Stimulated activated naive CD4-positive, alpha-beta T cell (primary cell): ENCODE measurements at places on chromosomes 1 and 21.

- DNase-seq = no peak
Observed at GRCh38 chr1:164703960-164704411, 145.0 kb downstream of the PBX1 start.

GRCh38 chr1:25642574-25643108 lies 26.1 kb downstream of the MAN1C1 start:
- peak; percentile 83 for DNase-seq

GRCh38 chr1:187032316-187032981 lies 203.7 kb downstream of the PLA2G4A start:
- no peak for DNase-seq

DNA sequence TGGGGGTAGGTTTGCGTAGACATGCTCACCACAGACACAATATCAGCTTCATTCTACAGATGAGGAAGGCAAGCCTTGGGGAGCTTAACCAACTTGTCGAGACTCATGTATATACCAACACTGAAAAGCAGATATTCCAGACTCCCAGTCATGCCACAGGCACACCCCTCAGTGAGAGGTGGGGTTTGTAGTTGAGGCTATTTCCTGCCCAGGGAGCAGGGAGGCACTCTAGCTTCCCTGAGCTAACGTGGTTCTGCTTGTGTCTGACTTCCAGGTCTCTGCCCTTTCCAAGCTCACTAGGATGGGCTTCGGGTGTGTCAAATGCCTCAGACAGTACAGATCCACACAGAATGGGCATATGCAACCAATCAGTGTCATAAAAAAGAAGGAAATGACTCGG lies 122.3 kb upstream of the RUNX1 start:
- DNase-seq = no peak

GRCh38 chr1:153346077-153346723 lies 2.4 kb downstream of the PGLYRP4 start:
- no peak for DNase-seq

- DNase-seq = no peak
Observed at GRCh38 chr1:22184892-22185612, 42.2 kb upstream of the WNT4 start.

GRCh38 chr1:247212627-247213617 lies 41.1 kb upstream of the ZNF124 start:
- DNase-seq = no peak

DNA sequence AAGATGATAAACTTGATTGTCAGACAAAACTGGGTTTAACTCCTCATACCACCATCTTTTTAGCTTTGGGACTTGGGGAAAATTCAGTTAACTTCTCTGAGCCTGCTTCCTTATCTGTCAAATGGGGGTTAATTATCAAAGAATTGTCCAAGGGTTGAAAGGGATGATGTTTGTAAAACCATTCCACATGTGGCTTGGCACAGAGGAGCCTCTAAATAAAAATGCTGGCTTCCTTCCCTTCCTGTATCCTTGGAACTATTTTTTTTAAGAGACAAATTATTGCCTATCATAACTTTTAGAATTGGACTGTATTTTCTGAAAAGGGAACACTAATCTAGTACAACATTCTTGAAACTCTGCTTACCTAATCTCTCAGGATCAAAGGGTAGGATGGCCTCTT lies 143.4 kb upstream of the USP24 start:
- DNase-seq = no peak

DNA sequence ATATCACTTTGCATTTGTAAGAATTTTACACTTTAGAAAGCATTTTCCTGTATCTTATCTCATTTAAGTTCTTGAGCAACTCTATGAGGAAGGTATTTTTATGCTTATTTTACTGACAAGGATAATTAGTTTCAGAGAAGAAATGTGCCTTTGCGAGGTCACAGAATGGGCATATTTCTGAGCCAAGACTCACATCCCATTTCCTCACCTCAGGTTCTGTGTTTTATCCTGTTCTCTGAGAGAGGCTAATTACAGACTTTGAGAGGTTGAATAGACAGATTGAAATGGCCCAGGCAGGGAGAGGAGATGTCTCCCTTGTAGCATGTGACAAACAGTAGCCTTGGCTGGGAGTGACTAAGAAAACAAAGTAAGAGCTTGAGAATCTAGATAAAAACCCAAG lies 39.1 kb upstream of the ZC3H11B start:
- no peak for DNase-seq

GRCh38 chr1:45205011-45205909 lies 1.1 kb downstream of the ZSWIM5 start:
- DNase-seq = peak; percentile 15

DNA sequence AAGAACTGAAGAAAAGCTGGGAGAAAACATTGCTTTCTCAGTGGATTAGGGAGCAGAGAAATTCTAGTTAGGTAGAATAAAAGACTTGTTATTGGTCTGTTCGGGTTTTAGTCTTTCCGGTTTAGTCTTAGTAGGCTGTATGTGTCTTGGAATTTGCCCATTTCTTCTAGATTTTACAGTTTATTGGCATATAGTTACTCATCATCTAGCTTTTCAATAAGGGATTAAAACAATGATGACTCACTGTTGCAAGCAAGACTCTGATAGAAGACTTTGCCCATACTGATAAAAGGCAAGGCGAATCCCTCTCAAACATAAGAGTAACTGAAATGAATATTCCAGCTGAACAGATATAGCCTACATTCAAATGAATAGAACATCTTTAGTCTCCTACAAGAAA lies 62.3 kb downstream of the GPR137B start:
- DNase-seq = no peak

DNA sequence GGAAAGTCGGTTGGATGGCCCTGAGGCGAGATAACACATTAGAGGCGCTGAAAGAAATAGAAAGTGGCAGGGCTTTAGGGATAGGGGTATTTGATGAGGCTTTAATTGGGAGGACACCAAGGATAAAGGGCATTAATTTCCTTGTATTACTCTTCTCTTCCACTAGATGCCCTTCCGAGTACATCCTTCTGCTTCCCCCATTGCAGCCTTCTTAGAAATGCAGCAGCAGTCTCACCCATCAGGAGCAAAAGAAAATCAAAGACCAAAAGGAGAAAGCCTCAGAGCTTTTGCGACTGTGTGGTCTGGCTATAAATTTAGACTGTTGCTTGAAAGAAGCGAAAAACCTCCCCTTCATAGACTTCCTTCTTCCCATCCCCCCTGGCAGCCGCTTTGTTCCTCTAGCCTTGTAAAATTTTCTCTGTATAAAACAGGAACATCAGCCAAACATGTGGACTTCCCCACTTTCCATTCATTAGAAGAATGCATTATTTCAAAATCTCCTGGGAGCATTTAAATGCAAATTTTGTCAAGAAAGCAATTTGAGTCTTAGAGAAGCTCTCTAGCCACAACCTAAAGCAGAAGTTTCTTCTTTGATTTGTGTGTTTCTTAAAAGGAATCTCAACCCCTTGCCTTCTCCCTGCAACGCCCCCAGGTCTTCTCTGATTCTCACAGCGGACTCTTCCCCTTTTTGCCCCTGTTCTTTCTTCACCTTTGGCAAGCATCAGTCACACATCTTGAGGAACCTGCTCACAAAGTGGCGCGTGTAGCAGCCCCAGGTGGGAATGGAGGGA lies 76.6 kb downstream of the NDUFS5 start:
- peak; percentile 7 for DNase-seq

- DNase-seq = no peak
Observed at GRCh38 chr1:32926562-32926961, 25.4 kb upstream of the TMEM54 start.

DNA sequence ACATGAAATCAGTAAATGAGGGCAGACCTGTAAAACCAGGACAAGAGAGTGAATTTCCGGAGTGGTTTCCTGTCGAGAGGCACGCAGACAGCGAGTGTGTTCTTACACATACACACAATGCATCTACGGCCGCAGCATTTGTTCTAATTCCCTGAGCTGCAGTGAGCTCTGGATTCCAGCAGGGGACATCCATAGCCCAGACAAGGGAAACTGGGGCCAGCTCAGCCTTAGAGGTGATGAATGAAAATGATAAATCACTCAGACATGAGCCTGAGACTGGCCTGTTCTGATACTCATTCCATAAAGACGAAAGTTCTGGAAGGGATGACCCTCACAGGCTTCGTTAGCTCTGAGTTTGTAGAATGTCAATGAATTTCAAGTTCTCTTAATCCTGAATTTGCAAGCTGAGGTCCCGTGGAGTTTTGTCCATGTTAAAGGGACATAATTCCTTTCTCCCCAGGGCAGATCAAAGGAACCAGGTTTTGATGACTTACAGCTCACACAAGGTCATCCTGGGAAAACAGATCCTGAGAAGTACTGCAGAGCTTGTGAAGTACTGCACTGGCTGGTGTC lies 207.9 kb upstream of the C1orf87 start:
- DNase-seq = no peak

DNA sequence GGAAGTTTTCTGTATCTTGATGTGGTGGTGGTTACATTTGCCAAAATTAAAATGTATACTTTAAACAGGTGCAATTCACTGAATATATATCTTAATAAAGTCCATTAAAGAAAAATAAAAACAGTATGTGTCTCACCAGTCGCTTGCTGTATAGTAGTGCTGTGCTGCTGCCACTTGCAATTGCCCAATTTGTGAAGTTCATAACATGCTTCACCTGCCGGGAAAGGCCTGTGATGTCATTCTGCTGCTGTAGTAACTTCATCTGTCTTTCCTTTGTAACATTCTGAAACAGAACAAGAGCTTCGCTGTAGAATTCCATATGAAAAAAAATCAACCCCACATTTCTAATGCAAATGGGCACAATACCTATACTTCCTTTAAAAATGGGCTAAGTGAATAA lies 83.4 kb downstream of the TRIM33 start:
- no peak for DNase-seq

- no peak for DNase-seq
Observed at GRCh38 chr1:115337276-115337632, 795 bp downstream of the NGF start.

DNA sequence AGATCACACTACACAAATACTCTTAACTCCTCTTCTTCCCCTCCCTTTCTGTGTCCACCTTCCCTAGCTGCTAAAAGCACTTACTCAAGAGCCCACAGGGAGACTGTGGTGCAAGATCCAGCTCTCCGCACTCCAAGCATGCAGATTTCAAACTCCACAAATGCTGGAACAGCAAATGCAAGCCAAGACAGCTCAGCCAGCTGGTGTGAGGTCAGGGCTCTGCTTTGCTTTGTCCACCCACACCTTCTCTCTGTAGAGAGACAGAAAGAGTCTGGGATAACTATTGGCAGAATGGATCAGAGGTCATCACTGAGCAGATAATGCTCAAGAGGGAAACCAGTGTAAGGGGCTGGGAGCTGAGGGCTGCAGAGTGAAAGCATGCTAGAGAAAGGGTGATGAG lies 45.2 kb upstream of the DPT start:
- DNase-seq = no peak

- peak; percentile 49 for DNase-seq
Observed at GRCh38 chr1:200530623-200531261, 89.8 kb downstream of the KIF14 start.

GRCh38 chr1:150138044-150138443 lies 11.7 kb upstream of the PLEKHO1 start:
- DNase-seq = no peak

GRCh38 chr1:206970446-206970845 lies at the start of gene FCAMR:
TSS of gene FCAMR (minus strand) at chr1:206970460. CDS start at chr1:206970125, 335 bp downstream.
- DNase-seq = no peak

DNA sequence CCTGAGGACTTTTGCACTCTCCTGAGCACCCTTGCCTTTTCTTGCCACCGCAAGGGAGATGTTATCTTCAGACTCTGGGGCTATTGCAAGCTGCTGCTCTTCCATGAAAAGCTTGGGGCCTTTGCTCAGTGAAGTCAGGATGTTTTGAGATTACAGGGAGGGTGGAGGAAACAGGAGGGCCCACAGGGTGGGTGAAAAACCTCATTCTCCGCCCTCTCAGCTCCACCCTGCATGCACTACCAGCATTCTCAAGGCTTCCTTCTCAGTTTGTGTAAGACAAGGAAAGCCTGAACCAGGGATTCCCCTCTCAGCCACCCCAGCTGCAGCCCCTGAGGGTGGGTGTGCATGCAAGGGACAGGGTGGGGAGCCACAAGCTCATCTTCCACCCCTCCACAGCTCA lies 25.8 kb upstream of the ZNF648 start:
- DNase-seq = peak; percentile 37

- DNase-seq = no peak
Observed at GRCh38 chr1:72777918-72778317, 495.6 kb upstream of the NEGR1 start.

- no peak for DNase-seq
Observed at GRCh38 chr1:54332781-54333585, 73.2 kb downstream of the SSBP3 start.

DNA sequence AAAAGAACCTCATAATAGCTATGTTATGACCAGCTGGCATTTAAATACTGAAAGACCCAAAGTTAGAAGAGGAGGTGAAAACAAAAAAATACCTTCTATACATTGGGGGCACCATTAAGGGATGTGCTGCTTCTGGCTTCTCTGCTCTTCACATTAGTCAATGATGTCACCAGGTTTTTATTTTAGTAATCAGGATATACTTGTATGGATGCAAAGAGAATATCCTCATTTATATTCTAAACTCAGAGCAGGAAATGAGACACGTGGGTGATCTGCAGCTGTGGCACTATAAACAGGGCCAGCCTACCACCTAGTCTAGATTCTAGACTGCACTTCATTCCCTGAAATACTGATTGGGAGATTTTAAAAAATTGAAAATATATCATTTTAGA lies 51.2 kb downstream of the WLS start:
- no peak for DNase-seq

GRCh38 chr1:151898519-151898991 lies 10.8 kb downstream of the THEM4 start:
- peak; percentile 82 for DNase-seq

- DNase-seq = no peak
Observed at GRCh38 chr1:30731806-30732276, 8.5 kb upstream of the MATN1 start.

DNA sequence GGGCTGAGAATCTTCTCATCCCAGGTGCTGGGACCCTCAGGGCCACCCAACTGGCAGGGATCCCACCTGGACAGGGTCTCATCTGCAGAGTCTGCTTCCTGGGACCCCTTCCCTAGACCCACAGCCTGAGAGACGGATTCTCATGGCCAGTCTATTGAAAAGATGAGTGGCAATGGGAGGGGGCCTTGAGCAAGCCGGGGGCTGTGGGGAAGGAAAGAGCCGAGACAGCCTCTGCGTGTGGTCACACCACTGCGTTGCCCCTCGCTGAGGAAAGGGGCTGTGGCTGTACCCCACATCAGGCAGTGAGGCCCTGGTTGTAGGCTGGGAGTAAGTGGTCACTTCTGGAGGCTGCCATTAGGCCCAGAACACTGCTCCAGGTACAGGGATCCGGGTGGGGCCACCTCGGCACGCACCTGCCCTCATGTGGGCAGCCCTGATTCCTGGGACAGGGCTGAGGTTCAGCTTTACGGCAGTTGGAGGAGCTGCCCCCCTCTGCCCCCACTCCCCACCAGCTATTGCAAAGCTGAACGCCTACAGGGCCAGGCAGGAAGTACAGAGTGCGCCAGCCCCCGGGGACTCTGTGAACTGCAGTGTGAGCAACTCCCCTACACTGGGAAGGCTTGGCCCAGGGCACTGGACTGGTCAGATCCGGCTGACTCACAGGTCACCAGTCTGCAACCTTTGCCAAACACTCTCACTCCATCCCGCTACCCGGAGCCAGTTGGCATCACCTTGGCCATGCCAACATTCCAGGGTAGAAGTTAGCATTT lies 106.9 kb downstream of the RIPK4 start:
- no peak for DNase-seq
